CD8-positive, alpha-beta memory T cell (primary cell): ENCODE measurements at places on chromosomes 2 and 18.

- no peak for DNase-seq
Observed at GRCh38 chr2:33223856-33224255, 252.6 kb upstream of the RASGRP3 start.

DNA sequence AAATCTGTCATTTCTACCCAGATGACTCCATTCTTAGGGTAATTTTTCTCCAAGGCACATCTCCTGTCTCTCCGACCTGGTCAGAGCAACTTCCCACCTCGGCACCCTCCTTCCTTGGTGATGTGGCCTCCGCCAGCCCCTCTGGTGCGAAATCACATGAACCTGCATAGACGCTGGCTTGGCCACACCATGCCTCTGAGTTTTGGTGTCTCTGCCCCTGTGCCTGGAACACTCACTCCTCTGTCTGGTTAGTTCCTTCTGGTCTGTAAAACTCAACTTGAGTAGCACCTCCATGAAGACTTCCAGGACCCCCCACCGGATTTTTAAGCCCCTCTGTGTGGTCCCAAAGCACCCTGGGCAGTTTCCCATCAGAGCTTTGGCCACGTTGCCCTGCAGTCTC is 83.2 kb upstream of the OTOS start:
- DNase-seq: no peak

DNA sequence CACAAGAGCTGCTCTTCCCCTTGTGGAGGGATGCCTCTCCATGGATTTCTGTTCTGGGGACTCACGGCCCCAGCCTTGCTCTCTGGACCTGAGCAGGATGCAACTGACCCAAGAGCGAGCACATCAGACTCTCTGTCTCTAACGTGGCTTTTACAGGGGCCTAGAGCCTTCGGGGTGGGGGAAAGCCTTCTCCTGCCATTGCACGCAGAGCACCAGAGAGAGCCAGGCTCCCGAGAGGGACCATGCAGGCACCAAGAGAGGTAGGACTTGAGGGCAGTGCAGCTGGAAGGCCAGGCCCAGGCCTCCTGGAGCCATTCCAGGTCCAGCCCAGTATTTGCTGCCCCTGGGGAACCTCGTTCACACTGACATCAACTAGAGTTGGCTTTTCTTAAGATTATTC is 475.6 kb upstream of the MYT1L start:
- no peak for DNase-seq

DNA sequence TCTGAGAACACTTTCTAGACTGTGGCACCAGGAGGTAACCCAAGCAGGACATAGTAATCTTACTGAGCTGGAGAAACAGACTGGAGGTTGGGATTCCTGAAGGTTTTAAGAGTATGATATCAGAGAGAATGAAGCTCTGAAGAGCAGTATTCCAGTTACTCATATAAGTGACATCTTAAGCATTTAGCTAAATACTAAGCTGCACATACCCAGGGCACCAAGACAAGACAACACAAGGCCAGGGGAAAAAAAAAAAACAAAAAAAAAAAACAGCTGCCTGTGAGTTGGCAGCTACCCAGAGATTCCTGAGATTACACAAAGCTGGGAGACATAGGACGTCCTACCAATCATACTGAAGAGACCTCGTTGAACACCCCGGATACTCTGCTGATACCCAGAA is 175.8 kb downstream of the SRBD1 start:
- no peak for DNase-seq

DNA sequence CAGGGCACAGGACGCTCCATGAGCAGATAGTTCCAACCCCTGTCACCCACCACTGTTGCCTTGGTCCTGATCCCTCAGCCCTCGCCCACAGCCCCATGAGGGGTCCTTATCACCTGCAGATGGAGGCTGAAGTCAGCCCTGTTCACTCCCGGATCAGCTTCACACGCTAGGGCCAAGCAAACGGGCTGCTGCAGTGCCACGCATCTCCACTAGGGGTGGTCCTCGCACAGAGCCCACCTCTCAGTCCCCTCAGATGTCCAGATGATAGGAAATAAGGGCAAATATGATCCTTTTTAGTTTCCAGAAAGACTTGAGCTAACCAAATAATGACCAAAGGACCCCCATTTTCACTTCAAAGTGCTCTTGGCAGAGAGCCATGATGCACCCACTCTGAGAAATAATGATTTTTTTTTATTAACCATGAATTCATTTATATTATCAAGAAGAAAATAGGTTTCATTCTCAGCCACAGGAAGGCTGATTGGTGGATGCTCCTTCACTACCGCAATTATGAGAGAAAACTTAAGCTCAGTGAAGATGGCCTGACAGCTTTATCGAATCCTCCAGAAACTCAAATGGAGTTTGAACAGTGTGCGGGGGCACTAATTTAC is 71.9 kb upstream of the KLHL29 start:
- no peak for DNase-seq

DNA sequence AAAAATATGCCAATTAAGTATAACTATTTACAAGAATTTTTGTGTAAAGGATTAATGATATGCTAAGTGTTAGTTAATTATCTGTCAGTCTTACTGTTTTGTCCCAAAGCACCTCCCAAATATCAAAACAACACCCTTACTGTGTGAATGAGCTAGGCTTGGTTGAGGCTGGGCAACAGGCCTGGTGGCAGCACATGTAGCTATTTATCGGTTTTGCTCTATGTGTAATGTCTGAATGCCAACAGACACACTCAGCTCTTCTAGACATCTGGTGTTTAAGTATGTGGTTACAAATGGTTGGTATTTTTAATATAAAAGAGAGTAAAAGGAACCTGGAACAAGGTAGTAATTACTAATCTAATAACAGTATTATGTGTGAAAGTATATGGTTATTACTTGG is 175.3 kb downstream of the RAB3GAP1 start:
- no peak for DNase-seq

GRCh38 chr18:48698707-48699106 is 159.9 kb downstream of the CTIF start:
- DNase-seq: no peak

- DNase-seq: no peak
Observed at GRCh38 chr2:141929331-141930252, 201.2 kb downstream of the LRP1B start.

DNA sequence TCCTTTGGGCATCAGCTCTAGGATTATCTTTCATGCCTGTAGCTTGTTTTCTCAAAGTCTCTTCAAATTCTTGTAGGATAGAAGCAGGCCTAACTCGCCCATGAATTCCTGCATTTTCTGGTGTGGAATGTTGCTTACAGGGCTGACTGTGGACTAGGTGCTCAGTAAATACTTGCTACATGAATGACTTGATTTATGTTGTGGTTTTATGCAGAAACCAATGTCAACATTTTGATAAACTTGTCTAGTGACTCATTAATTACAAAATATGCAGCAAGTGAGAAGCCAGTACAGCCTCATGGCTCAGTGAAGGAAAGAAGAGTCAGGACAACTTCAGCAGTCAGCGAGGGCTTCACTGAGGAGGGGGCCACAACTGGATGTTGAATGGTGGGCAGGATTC is 110.6 kb upstream of the SIX2 start:
- no peak for DNase-seq

- DNase-seq: no peak
Observed at GRCh38 chr2:233301811-233302210, 5.8 kb upstream of the SAG start.

GRCh38 chr2:232667989-232668583 is 29.0 kb upstream of the GIGYF2 start:
- no peak for DNase-seq

DNA sequence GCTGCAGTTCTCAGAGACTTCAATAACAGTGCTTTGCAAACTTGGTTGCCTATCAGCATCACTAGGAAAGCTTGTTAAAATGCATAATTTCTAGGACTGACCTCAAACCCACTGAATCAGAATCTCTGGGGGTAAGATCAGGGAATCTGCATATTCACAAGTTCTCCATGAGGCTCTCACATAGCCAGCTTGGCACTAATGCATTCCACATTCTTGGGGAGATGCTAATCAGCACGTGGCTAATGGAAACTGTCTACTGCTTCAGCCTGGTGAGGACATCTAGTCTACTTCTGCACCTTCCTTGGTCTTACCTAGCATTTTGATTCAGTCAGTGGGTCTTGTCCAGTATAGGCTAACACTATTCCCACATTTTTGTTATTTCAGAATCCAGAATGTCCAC is 56.3 kb downstream of the RBKS start:
- DNase-seq: no peak

DNA sequence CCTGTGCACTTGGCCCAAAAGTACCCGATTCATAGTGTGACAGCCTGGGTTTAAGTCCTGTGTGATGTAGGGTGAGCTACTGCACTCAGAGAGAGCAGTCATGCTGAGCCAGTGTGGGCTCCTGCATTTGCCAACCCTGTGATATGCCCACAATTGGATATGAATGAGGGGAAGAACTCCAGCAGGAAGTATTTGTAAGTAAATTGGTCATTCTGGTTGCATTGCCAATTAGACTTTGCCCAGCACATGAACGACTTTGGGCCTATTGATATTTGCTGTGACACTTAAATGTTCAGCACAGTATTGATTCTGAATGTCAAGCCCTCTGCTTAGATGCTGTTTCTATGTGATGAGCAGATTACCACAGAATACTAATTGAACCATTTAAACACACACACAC is 570.9 kb downstream of the PIK3C3 start:
- DNase-seq: no peak

DNA sequence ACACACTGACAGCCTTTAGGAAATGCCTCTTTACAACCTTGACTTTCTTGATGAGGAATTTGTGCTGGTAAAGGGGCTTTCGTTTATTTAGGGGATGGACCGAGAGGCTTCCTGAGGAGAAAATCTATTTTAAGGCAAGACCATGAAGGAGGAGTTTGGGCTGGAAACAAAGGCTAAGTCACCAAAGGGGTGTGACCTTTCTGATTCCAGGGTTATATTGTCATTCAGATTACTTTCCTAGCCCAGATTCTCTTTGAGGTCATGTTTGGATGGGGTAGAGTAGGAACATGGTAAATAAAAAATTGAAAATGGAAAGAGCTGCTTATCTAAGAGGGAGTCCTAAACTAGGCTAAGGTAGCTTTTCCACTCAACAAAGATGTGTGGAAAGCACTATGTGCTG is 77.1 kb upstream of the UGP2 start:
- no peak for DNase-seq

DNA sequence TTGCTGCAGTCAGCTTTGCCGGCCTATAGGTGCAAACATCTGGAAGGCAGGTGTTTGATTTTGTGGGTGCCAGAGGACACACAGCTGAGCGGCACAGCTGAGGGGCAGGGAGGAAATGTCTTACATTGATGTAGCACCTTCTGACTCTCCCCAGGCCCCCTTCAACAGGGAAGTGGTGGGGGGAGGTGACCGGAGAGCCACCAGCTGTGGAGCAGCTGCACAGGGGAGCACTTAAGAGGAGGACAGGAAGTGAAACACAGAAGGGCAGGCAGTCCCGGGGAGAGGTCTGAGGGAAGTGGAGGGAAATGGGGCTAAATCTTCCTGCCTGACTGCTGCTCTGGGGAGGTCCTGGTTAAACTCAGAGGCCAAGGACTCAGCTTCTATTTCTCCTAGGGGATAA is 409.1 kb downstream of the TNS1 start:
- no peak for DNase-seq

- DNase-seq: no peak
Observed at GRCh38 chr2:31384771-31385276, 29.7 kb downstream of the XDH start.

- DNase-seq: no peak
Observed at GRCh38 chr2:196449083-196449482, 190.4 kb upstream of the CCDC150 start.

DNA sequence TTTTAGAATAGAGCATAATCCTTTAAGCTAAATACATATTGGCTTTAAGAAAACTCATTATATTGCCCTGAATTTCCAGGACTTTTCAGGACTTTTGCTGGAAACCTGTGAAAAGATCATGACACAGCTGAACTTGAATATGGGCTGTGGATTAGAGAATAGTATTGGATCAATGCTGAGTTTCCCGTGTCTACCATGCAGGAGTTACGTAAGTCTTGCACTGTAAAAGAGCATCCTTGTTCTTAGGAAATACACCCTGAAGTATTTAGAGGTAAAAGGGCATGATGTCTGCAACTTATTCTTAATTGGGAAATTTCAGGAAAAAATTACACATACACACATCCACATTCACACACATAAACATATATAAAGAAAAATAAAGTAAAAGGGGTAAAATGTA is 82.1 kb downstream of the ZFP36L2 start:
- DNase-seq: no peak

- no peak for DNase-seq
Observed at GRCh38 chr2:205570648-205571047, 111.7 kb upstream of the NRP2 start.

DNA sequence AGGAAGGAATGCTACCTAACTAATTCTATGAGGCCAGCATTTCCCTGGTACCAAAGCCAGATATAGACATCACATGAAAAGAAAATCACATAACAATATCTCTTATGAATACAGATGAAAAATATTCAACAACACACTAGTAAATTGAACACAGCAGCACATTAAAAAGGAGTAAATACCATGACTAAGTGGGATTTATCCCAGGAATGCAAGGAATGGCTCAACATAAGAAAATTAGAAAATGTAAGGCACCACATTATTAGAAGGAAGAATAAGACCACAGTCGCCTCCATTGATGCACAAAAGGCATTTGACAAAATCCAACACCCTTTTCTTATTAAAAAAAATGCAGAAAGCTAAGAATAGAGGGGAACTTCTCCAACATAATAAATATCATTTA is 133.9 kb downstream of the TTC32 start:
- DNase-seq: no peak

GRCh38 chr2:51420511-51420910 is 388.6 kb upstream of the NRXN1 start:
- no peak for DNase-seq

- DNase-seq: no peak
Observed at GRCh38 chr2:218028189-218028495, 25.3 kb upstream of the TNS1 start.
